ENCODE measurements at places on chromosomes 16 and 17. TPM values are rescaled to one million over a fixed set of nuclear protein-coding genes. Genes with fewer than 3 reads are reported as not detected.

The ZFHX3 gene
- 14.6 TPM for total RNA-seq

The OR2C1 gene
- total RNA-seq: not detected

The GTF3C1 gene
- total RNA-seq: 64.7 TPM

The HLF gene
- 11.0 TPM for total RNA-seq

The ABCA10 gene
- total RNA-seq: 4.6 TPM

The TAT gene
- total RNA-seq: 0.79 TPM

The ACSM3 gene
- 36.4 TPM for total RNA-seq

The GDPD1 gene
- 22.1 TPM for total RNA-seq

The CHST6 gene
- 3.0 TPM for total RNA-seq

Data from transverse colon (tissue), 4 donors.